ENCODE measurements at places on chromosomes 11 and 22.

DNA sequence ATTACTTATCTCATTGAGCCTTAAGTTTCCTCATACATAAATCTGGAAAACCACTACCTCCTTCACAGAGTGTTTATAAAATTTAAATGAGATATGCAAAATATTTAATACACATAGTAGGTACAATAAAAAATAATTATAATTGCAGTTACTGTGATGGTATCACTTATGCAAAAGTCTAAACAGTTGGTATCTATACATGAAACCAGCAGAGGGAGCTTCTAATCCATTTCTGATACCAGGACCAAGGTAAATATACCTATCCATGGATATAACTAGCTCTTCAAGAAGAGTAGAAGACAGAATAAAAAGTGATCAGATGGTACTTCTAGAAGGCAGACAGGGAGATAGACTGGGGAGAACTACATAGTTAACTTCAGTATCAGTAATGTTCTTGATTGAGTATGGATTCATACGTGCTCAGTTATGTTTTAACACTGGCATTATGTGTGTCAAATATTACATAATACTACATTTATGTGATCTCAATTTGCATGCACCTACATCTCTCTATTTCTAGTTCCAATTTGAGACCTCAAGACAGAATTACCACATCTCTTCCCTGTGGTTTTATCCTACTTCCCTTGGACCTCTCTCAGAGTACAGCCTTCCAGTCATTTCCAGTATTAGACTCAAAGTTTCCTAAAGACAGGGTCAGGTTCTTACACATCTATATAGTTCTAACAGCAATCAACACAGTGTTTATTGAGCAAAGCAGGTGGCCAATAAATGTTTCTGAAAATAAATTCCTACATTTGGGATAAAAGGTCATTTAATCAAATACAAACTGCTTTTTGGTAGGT is 13.7 kb upstream of the TSG101 start:
- H3K36me3 ChIP-seq: no peaks in the 10 kb centered on the region
- no peaks in the 10 kb centered on the region for H3K27me3 ChIP-seq
- no peak for DNase-seq

DNA sequence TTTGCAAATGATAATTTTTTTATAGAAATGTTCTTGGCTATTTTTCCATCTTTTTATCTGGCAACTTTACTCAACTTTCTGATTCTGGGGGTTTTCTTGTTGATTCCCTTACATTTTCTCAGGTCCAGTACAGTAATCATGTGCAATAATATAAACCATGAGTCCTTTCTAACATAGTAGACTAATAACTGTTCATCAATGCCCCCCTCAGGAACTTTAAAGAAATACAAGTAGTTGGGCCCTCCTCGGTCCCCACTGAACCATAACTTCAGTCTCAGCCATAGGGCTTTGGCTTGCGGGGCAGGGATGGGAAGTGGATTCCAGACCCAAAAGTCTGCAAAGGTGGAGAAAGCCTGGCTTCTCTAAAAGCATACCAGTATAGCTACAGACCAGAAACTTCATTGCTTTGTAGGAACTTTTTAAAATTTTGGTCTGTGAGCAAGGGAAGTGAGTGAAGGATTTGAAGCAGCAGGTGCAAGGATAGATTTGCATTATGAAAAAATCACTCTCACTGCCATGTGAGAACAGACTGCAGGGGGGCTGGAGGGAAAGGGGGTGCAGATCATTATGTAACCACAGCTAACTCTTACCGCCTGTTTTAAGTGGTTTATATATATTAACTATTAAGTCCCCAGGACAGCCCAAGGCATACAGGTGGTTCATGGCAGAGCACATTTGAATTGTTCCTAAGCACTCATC is 10.4 kb upstream of the TUB start:
- H3K4me1 ChIP-seq: no peaks in the 10 kb centered on the region
- no peak overlapping the region for H3K4me3 ChIP-seq
- no peak for DNase-seq
- no peak overlapping the region for H3K27ac ChIP-seq

DNA sequence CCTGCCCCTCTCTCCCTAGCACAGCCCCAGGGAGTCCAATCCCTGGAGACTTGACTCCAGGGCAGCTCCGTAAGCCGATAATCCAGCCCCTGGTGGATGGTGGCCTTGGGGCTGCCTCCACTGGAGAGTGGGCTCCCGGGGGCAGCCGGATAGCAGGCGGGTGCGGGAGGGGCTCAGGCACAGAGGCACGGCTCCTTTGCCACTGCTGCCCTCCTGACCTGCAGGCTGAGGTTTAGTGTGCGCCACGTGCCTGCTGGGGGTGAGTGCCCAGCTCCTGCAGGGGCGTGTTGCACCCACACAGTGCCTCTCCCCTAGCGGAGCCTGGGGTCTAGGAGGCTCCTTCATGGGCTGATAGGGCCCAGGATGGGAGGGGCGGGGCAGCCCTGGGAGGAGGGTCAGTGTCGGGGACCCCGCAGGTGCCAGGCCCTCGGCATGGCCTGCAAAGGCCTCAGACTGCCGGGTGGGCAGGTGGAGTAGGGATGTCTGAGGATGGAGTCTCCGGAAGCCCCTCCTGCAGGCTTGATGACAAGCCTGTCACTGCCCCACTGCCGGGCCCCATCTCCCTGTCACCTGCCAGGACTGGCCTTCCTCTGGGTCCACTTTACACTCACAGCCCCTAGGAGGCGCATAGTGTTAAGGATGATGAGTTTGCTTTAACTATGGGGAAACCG is 5.6 kb downstream of the DUSP8 start:
- H3K27ac ChIP-seq: no peak overlapping the region
- H3K27me3 ChIP-seq: no peaks in the 10 kb centered on the region
- peaks cover 27% of the 10 kb centered on the region for H3K4me1 ChIP-seq

- no peaks in the 10 kb centered on the region for H3K4me1 ChIP-seq
- no peaks in the 10 kb centered on the region for H3K27me3 ChIP-seq
- DNase-seq: no peak
- H3K4me3 ChIP-seq: no peak overlapping the region
- H3K36me3 ChIP-seq: no peaks in the 10 kb centered on the region
- no peak overlapping the region for H3K27ac ChIP-seq
These were observed 349.8 kb upstream of the B3GAT1 start for GRCh38 chr11:134761926-134762247.

DNA sequence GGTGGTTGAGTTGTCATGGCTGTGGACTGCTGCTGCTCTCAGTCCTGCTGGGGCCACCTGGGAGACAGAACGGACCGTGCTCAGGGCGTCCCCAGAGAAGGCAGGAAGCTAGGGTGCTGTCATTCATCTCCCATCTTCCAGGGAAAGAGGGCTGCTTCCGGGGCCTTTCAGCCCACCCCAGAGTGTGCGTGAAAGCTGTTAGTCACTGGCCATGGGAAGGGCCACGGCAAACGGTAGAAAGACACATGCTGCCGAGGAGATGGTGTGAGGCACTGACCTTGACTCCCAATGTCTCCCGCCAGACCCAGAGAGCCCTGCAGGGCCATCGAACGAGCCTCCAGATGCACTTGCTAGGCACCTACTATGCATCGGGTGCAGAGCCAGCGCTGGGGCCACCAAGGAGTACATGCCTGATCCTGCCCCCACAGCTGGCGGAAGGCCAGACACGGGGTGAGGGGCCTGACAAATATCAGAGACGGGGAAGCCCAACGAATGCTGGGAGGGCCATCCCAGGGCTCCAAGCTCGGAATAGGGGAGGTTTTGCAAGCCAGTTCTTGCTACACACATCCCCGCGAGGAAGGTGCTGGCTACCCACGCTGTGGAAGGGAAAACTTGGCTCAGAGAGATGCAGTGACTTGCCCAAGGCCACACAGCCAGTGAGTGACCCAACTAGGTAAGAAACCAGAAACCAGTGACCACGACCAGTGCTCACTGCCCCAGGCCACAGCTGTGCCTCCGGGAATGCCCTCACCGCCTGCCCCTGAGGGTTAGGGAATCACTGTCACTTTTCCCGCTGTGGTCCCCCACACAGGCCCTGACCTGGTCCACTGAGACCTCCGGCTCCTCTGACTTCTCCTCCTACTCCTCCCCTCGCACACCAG is 10.1 kb downstream of the RAC2 start:
- H3K36me3 ChIP-seq: peaks cover 72% of the 10 kb centered on the region
- peak overlapping the region; percentile 28 for H3K27ac ChIP-seq
- no peak for DNase-seq
- peaks cover 98% of the 10 kb centered on the region for H3K4me1 ChIP-seq
- H3K4me3 ChIP-seq: peak overlapping the region; percentile 29

GRCh38 chr11:68302256-68302655 is 10.1 kb upstream of the LRP5 start:
- no peaks in the 10 kb centered on the region for H3K4me1 ChIP-seq
- DNase-seq: no peak
- H3K27ac ChIP-seq: no peak overlapping the region
- H3K27me3 ChIP-seq: no peaks in the 10 kb centered on the region

DNA sequence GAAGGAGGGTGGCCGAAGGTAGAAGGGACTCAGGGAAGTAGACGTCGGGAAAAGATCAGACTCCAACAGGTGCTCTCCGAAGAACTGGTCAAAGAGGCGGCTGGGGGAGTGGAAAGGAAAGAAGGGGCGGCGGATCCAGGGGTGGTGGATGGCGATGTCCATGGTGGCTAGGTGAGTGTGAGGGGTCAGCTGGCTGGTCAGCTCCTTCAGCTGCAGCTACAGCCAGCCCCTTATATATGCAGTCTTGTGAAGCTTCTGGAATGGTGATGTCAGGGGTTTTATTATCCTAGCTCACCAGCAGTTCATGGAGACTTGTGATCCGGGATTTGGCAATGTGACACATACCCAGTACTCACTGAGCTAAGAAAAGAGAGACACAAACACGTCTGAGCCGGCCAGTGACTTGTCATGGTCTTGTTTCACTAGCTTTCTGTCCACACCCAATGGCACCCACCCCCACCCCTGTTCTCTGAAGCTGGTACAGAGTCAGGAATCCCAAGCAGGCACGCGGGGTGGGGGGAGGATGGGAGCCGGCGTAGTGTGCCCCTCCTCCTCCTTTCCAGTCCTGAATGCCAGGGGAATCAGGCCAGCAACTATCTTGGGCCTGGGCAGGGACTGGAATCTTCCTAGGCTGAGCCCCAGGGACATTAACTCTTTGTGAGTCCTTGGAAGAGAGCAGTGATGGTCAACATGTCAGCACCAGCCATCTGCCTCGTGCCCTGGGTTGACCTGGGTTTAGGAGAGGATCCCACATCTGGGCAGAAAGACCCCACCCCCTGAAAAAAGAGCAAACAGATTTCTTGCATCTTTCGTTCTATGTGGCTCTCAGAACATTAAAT is at the start of gene CRYAB:
CRYAB (minus strand) TSS at position 208 of the 839 bp plus-strand sequence; CDS start at position 162, 46 bp downstream.
- no peak within 1 kb of the TSS for H3K4me3 ChIP-seq
- H3K27ac ChIP-seq: no peak within 1 kb of the TSS
- H3K36me3 ChIP-seq: no peaks in the 10 kb centered on the region
- H3K4me1 ChIP-seq: no peaks in the 10 kb centered on the region
- no peak for DNase-seq
- H3K27me3 ChIP-seq: peaks cover 6% of the 10 kb centered on the region

DNA sequence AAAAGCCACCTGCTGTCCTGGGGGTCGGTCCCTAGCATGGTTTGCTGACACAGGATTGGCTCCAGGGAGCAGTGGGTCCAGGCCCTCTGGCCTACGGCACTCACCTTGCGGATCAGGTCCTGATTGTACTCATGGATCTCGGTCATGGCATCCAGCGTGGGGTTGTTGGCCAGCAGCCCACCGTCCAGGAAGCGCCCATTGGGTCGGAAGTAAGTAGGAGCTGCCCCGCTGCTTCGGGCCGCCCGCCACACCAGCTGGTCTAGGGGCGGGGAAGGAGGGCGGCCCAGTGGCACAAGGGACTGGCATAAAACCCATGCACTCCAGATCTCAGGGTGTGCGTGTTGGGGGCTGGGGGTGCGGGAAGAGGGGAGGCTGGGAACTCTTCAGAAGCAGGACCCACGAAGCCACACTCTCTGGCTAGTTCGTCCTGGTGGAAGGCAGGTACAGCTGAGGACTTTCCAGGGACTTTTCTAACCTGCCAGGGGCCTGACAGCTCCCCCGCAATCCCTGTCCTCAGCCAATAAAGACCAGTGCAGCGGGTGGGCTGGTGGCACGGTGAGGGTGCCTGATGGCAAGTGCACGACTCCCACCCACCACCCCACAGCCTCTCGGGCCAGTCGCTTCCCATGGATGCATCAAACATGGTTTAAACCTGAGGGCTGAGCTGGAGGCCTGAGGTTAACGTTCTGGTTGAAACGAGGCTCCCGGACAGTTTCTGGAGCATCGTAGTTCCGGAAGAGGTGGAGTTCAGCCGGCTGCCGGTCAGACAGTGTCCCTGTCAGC is 5.1 kb upstream of the BAIAP2L2 start:
- H3K4me1 ChIP-seq: no peaks in the 10 kb centered on the region
- DNase-seq: no peak
- H3K27ac ChIP-seq: no peak overlapping the region
- H3K36me3 ChIP-seq: no peaks in the 10 kb centered on the region
- H3K27me3 ChIP-seq: no peaks in the 10 kb centered on the region

- H3K4me1 ChIP-seq: peaks cover under 1% of the 10 kb centered on the region
- peaks cover 7% of the 10 kb centered on the region for H3K36me3 ChIP-seq
- no peak overlapping the region for H3K4me3 ChIP-seq
- H3K27ac ChIP-seq: no peak overlapping the region
These were observed 20.3 kb downstream of the AP2A2 start for GRCh38 chr11:945986-946385.

GRCh38 chr11:17603056-17603825 is 56.2 kb downstream of the OTOG start:
- H3K4me1 ChIP-seq: no peaks in the 10 kb centered on the region
- no peak overlapping the region for H3K4me3 ChIP-seq
- no peaks in the 10 kb centered on the region for H3K27me3 ChIP-seq
- no peaks in the 10 kb centered on the region for H3K36me3 ChIP-seq
- no peak overlapping the region for H3K27ac ChIP-seq

- no peak overlapping the region for H3K4me3 ChIP-seq
- H3K27ac ChIP-seq: no peak overlapping the region
- no peaks in the 10 kb centered on the region for H3K36me3 ChIP-seq
- DNase-seq: no peak
These were observed 6.3 kb downstream of the FXYD2 start for GRCh38 chr11:117818041-117818873.

DNA sequence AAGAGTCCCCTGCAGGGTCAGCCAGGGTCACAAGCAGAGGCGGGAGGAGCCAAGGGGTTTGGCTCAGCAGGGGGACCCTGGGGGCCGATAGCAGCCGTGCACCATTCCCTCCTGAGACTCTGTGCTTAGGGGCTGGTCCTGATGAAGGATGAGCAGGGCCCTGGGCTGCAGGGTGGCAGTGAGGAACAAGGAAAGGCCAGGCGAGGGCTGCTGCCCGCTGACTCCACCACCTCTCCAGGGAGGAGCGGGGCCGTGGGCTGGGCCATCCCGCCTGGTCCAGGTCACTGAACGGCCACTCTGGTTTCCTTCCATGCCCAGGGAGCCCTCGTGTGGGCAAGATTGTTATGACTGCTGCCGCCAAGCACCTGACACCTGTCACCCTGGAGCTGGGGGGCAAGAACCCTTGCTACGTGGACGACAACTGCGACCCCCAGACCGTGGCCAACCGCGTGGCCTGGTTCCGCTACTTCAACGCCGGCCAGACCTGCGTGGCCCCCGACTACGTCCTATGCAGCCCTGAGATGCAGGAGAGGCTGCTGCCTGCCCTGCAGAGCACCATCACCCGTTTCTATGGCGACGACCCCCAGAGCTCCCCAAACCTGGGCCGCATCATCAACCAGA is 9.2 kb upstream of the NDUFS8 start:
- H3K4me1 ChIP-seq: no peaks in the 10 kb centered on the region
- H3K27me3 ChIP-seq: no peaks in the 10 kb centered on the region
- H3K36me3 ChIP-seq: no peaks in the 10 kb centered on the region
